Hematopoietic multipotent progenitor cell treated with erythropoietin and hydrocortisone succinate and interleukin-3 and kit ligand, for 17 days (in vitro differentiated cells): ENCODE measurements at places on chromosomes 2 and 18.

GRCh38 chr2:199734651-199735050, 116.3 kb downstream of the FTCDNL1 start:
- no peak for DNase-seq

DNA sequence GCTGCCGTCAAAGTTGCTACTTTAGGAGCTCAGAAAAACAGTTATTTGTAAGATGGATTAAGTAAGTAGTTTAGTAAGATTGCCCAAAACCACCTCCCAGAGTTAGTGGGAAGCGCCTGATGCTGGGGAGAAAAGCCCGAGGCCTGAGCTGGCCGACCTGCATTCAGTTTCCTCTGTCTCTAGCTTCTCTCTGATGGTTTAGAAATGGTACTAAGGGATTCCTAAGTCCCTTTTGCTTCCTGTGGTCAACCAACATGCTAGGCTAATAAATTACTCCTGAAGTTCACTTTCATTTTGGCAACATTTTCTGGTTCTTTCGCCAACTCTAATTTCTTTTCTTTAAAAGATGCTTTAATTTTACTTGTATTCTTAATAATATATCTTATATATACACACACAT, 60.1 kb downstream of the ASAP2 start:
- no peak for DNase-seq

DNA sequence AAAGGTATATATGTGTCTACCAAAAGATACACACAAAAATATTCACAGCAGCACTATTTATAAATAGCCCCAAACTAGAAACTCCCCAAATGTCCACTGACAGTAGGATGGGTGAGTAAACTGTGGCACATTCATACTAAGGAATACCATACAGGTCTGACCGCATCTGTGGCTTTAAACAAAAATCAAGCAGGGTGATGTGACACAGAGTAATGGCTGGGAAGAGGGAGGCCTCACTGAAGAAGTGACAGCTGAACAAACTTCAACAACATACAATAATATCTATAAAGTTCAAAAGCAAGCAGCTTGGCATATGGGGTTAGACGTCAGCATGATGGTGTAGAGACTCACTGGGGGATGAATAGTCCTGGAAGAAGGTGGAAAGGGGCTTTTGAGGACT, 115.1 kb upstream of the PPP1CB start:
- DNase-seq, result no peak

DNA sequence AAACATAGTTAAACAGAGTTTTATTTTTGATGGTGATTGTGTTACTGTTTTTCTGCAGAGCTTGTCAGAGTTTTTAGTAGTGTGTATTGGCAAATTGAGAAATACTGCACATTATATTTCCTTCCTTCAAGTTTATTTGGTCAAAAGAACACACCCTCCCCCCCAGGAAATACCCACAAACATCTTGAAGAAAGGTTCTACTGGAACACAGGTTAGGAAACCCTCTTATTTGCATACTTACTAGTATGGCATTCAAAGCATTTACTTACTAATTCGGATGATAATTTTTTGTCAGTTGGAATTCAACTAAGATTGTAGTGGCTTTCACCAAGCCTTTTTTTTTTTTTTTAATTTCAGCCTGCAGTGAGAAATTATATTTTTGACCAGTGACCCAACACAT, 9.1 kb downstream of the CAB39 start:
- DNase-seq, result no peak

DNA sequence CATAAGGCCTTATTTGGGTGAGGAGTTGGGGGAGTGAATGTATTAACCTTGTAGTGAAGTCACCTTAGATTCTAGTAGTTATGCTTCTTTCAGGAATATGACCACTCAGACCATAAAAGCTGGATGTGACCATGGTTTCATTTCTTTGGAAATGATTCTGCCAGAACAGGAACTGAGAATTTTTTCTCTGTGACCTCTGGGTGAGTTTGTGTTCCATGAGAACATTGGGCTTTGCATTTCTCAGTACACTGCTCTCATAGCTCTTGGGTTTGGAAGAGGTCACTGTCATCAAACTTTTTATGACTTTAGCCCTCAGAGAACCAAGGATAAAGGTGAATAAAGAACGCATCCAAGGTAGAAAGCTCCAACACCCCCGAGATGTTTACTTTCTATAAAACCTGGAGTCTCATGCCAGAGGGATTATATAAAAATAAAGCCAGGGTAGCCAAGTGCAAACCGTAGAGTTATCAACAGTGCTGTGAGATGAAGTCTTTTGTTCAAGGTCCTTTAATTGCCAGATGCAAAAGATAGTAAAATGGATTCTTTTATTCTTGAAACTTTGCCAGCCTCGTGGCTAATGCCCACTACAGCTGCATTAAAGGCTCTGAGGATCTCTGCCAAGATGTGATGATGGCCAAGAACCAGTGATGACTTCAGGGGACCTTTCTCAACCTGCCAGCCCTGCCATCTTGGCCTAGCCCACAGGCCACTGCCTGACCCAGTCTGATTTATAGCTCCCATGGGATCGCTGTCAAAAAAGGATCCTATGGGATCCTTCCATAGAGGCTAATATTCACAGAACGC, 27.8 kb upstream of the MAT2A start:
- DNase-seq, result no peak

GRCh38 chr2:101255501-101255900, 2.8 kb downstream of the CNOT11 start:
- DNase-seq, result no peak

DNA sequence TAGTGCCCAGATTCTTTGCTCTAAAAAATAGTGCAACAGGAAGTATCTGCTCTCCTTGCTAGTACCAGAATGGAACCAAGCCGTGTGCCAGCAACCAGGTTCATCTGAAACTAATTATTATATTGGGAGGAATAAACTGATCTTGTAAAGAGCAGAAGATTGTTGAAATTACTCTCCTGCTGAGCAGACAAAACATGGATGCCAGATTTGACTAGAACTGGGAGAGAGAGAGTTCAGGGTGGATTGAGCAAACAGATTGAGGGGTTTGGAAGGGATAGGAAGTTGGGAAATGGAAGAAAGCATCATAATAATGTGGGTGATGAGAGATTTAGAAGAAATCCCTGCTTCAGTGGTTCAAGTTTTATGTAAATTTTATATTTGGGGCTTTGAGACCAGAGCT, 160.1 kb upstream of the RASGRP3 start:
- DNase-seq, result no peak

DNA sequence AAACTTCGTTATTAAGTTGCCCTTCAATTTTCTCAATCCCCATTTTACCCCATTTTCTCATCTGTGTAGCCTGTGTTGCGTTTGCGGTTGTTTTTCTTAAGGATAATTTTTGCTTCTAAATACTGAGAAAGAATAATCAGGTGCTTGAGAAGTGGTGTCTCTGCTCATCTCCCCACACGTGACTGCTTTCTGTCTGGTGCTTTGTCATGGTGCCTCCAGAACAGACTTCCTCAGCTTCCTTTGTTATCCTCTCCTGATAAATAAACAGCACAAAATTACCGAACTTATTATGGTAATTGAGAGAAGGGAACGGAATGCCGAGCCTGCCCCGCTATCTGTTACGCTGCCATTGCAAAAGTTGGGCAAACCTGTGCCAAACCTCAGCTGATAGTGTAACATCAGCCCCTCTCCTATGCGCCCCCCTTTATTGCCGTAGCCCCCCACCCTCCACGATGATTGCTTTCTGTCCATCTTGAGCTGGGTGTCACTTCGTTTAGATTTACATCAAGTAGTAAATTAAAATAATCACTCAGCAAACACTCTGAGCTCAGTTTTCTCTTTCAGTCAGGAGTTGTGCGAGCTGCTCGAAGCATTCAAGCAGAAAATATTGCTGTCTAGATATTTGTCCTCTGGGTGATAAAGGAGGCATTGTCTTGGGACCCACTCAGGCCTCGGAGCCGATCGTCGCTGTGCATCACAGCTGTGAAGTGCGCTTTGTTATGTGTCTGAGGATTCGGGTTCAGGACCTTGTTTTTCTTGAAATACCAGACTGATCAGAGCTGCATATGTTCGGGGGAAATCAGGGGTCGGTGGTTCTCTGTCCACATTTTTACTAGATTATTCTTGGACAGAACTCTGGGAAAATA, 1008.5 kb upstream of the FANCL start:
- DNase-seq, result no peak

GRCh38 chr2:150174971-150175421, 312.5 kb downstream of the RND3 start:
- DNase-seq, result no peak

- no peak for DNase-seq
Measured at GRCh38 chr2:105537920-105538319, 139.1 kb upstream of the FHL2 start.

GRCh38 chr18:44758861-44759631, 78.4 kb downstream of the SETBP1 start:
- DNase-seq, result no peak

DNA sequence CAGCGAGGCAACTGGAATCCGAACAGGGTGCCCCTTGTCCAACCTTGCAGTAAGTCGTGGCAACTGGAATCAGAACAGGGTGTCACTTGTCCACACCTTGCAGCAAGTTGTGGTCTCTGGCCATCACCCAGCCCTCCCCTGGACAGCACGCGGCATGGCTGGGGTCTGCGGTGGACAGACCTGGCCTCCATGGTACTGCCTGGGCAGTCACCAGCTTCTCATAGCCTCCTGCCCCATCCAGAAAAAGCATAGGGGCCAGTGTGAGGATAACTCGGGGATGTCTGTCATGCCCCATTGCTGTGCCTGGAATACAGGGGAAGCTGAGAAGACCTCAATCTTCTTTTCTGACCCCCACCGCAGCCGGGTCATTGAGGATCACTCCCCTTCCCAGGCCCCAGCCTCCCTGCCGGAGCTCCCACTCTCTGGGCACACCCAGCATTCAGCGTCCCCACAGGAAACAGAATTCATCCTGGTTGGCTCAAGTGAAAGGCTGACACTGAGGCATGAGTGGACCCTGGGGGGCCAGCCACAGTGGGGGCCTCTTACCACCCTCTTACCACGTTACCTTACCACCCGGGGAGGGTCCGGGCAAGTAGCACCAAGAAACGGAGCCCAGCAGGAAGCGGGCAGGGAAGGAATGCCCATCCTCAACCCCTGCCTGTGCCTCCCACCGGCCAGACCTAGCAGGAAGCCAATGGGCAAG, 68.0 kb upstream of the RAB6C start:
- DNase-seq, result no peak

DNA sequence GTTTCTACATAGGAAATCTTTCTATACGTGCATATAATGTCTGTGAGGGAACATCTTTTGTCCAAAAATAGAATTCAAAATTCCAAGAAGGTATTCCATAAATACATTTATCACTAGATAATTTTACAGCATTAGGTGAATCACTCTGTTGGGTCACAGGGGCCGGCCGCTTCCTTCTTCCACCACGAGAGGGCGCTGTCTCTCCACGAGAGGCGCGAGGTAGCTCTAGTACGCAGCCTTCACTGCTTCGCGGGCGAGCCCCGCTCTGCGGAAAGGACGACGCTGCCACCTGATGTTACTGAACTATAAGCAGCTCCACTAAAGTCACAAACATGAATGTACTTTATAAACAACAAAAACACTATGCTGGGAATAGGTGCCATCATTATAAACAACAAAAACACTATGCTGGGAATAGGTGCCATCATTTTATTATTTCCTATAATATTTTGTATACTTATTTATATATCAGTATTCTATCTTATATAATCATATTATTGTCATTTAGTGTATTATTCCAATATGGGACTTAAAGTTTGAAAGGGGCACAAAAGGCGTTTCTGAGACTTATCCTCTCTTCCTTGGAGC, 69.4 kb upstream of the REV1 start:
- peak; percentile 70 for DNase-seq

GRCh38 chr18:63083020-63083531, 236.5 kb downstream of the BCL2 start:
- DNase-seq, result no peak

GRCh38 chr2:21787941-21788340, 664.2 kb downstream of the TDRD15 start:
- DNase-seq, result no peak

DNA sequence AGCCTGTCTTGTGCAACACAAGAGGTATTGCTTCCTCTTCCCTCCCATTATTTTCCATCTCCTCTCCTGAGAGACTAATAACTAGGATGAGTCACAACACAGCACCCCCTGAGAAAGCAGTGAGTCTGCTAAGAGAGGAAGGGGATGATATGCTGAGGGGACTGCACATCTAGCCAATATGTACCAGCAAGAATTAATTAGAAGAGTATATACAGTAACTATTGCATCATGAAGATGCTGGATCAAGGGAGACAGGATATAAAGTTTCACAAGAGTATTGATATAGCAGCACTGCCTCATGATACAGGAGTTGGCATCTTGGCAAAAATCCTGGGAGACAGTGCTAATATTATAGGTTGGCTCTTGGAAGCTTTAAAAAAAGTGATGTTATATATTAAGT, 289.9 kb upstream of the RBMS1 start:
- DNase-seq, result no peak

DNA sequence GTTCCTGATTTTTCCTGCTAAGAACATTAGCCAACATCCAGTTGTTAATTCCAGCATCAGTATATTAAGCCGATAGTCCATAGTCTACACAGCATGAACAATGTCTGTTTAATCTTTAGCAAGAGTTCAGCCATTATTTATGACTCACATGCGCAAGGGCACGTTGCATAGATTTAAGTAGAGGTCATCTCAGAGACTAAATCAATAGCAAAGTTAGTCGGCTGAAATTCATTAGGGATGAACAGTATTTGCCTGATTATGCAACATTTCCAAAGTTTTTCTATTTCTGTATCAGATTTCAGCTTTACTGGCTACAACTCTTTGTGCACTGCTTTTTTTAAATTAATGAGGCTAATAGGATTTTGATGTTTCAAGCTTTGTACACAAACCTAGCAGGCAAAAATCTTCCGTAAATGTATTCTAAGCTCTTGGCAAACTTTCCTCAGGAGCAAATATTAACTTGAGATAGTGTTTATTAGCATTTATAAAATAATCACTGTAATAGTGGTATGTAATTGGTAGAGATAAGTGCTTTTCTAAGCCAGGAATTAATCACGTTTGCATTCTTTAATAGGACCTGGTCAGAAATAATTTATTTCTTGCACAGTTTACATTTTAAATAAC, 578.7 kb upstream of the ID2 start:
- no peak for DNase-seq

DNA sequence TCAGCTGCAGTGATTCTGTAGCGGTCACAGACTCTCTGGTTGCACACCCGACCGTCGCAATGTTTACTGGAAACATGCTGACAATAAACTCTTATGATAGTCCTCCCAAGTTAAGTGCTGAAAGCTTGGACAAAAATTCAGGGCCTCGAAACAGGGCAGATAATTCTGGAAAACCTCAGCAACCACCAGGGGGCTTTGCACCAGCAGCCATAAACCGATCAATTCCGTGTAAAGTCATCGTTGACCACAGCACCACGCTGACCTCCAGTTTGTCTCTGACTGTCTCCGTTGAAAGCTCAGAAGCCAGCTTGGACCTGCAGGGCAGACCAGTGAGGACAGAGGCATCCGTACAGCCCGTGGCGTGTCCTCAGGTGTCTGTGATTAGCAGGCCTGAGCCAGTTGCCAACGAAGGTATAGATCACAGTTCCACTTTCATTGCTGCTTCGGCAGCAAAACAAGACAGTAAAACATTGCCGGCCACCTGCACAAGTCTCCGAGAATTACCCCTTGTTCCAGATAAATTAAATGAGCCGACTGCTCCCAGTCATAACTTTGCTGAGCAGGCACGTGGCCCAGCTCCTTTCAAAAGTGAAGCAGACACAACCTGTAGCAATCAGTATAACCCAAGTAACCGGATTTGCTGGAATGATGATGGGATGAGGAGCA, 166.1 kb downstream of the ASXL3 start:
- no peak for DNase-seq

- no peak for DNase-seq
Measured at GRCh38 chr2:47815764-47816163, 32.8 kb downstream of the MSH6 start.

GRCh38 chr18:63788447-63789096, 13.4 kb downstream of the SERPINB7 start:
- DNase-seq, result no peak

GRCh38 chr18:23710068-23710527, 20.8 kb downstream of the LAMA3 start:
- DNase-seq, result no peak
